ENCODE measurements at places on chromosomes 11 and 22. TPM values are rescaled to one million over a fixed set of nuclear protein-coding genes. Genes with fewer than 3 reads are reported as not detected.

Gene OR52E8
- not detected for polyA plus RNA-seq

Gene KRTAP5-1
- polyA plus RNA-seq: 2.5 TPM

Gene C22orf42
- not detected for polyA plus RNA-seq

DNA sequence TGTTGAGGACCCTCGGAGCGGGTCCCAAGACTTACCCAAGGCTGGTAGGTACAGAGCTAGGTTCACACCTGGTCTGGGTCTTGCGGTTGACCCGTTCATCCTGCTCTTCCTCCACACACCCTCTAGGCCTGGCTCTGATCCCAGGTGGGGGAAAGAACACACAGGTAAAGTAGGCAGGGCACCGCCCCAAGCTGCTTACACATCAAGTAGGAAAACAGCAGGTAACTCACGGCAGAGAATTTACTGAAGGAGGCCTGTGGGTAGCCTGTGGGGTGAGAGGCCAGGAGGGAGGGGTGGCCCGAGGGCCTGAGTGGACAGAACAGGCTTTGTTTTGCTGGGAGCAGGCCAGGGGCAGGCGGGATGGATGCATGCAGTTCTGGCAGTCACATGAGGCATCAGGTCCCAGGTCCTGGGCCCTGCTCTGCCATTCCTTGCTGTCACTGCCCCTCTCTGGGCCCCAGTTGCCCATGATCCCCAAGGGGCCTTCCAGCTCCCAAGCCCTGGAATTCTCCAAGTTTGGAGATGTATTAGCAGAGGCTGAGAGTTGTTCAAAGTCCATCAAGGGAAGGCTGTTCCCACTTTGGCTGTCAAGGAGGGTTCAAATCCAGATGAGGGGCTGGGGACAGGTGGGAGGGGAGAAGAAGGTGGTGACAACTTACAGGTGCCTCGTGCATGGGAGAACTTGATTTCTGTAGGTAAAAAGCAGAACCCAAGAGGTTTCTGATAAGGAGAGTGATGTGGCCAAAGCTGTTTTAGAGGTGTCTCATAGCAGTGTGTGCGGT, 5.7 kb downstream of the TSKU start:
- DNase-seq: no peak

- DNase-seq: no peak
Measured at GRCh38 chr11:64263021-64263946, 12.0 kb downstream of the PLCB3 start.

DNA sequence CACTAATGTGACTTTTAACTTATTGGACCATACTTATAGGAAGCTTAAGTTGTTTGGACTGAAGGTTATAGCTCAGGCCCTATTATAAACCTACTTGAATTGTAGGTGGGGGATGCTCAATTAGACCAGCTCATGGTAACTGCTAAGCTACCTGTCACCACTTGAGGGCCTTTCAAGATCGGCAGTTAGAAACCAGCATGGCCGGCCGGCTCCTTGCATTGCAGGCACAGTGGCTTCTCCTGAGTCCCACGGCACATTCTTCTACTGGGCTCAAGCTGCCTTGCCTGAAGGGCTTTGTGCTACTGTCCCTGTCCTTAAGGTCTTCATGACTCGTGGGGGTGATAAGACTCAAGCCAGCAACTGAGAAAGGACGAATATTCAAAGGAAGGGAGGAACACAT, 70.8 kb downstream of the TBC1D22A start:
- no peak for DNase-seq

DNA sequence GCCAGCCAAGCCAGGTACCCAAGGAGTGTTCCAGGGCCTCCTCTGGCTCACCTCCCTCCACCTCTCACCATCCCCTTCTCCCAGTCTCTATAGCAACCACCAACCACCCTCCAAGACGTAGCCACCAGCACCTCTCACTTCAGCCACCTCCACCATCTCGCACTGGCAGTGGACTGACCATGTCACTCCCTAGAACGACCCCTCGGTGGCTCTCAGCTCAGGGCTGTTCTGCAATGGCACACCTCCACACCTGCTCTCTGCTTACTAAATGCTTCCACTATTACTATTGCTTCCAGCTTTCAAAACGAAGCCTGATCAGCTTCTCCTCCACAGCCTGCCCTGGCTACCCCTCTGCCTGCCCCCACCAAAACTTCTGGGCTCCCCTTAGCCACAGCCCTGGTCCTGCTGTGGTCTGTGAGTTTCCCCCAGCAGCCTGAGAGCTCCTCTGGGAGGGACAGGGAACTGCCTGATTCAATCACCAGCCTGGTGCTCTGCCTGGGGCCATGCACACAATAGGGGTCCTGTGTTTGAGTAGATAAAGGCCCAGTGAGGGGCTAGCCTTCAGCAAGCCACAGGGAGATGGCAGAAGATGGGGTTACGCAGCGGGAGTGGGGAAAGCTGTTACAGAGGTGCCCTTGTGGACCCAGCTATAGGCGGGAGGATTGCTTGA, 17.5 kb upstream of the CBX7 start:
- no peak for DNase-seq

DNA sequence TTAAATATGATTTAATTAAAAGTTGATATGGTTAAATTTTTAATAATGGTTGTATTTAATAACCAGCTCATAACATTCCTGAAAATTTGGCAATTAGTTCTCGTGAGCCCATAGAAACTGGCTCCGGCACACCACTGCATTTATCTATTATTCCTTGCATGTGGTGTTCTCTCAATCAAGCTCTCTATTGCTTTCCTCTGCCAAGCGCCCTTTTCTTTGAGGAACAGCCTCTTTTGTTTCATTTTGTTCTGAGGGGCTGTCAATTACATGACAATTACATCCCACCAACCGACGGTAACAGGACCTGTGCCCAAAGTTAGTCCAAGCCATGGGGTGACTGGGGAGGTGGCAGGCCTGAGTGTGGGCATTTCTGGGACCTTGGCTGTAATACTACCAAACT, 8.1 kb downstream of the C11orf91 start:
- DNase-seq: no peak

Measured in forelimb muscle (tissue), 1 donor.